GM12864 (cell line): ENCODE measurements at places on chromosomes 12 and 14.

DNA sequence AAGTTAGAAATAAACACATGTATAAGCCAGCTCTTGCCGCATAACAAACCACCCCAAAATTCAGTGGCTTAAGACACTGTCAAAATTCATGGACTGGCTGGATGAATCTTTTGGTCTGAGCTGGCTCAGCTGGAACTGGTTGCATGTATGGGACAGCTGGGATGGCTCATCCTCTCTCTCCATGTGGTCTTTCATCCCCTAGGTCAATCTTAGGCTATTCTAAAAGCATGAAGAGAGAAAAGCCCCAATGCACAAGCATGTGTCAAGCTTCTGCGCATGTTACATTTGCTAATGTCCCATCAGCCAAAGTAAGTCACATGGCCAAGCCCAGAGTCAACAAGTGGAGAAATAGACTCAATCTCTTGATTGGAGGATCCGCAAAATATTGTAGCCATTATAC is 71.0 kb downstream of the DRAM1 start:
- no peak for DNase-seq

DNA sequence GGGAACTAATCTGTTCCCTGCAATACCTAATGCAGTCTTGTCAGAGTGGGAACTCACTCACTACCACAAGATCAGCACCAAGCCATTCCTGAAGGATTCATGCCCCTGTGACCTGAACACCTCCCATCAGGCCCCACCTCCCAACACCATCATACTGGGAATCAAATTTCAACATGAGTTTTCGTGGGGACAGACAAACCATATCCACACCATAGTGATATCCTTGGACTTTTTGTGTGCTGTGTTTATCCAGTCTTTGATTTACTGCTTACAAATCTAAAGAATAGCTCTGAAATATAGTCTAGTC is 243.5 kb downstream of the FBXL14 start:
- no peak for DNase-seq

GRCh38 chr14:33589334-33589733 is 361.5 kb downstream of the EGLN3 start:
- no peak for DNase-seq

- DNase-seq = no peak
These were observed 107.8 kb downstream of the GCH1 start for GRCh38 chr14:54794796-54795195.

DNA sequence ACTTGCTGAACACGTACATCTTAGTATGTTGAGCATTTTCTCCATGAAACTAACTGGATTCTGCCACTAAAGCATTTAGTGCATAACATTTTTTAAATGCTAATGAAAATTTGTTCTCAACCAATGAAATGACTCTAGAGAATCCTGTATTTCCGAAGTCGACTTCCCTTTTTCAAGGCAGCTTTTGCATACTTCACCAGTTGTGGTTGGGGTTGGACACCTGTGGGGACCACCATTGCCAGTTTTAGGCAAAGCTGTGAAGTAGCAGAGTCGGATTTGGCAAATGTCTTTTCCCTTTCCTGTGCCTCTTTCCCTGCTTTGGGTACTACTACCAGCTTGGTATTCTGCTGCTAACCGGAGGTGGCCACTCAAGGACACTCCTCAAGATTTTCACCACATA is 349.2 kb downstream of the BCAT1 start:
- DNase-seq = no peak

DNA sequence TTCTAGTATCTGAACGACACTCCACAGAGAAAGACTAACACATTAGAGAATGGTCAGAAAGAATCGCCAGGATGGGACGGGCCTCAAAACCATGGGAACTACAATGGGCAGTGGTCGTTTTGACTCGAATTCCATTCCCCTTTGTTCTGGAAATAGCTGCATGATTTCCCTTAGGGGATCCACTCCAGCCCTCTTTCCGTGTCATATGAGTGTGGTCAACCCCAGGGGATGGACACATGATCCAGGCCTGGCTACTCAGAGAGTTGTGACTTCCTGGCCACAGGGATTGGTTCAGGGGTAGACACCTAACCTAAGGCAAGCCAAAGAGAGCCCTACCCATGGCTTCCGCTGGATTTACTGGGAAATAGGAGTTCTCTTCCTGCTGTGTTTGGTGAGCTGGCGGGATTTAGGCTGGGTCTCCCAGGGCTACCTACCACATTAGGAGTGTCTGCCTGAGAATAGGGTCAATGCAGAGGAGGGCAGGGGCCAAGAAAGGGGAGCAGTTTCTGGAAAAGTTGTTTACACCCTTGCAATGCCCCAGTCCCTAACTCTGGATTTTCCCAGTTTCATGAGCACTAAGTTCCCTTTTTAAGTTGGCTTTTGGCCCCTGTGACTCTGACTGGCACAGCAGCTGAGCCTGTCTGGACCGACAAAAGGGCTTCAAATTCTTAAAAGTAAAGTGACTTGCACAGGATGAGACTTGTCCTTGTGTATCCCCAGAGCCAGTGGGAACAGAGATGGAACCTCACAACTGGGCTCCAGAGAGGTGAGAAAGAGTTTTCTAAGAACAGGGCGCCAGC is 28.1 kb upstream of the GPATCH2L start:
- no peak for DNase-seq

DNA sequence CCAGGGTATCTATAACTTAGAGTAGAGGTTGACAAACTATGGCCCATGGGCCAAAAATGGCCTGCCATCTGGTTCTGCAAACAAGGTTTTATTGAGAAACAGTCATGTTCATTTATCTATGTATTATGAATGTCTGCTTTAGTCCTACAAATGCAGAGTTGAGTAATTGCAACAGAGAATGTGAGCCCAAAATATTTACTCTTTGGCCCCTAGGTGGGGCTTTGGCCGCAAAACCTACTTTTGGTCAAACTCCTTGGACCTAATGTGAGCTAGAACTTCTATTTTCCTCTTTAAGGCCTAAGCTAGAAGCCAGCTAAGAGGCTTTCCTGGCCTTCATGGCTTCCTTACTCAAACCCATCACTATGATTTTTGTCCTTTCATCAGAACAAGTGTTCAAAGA is 379.1 kb downstream of the NELL2 start:
- DNase-seq = no peak

- DNase-seq = no peak
These were observed 727.3 kb downstream of the NRXN3 start for GRCh38 chr14:78897443-78897842.

DNA sequence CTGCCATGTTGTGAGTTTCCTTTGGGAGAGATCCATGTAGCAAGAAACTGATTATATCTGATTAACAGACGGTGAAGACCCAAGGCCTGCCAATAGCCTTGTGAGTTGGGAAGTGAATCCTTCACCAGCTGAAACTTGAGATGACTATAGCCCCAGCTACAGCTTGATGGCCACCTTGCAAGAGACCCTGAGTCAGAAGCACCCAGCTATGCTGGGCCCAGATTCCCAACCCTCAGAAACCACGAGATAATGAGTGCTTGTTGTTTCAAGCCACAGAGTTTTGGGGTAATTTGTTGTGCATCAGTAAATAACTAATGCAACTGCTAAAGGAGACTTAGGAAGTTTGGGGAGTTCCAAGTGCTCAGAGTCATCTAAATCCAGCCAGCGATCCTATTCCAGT is 80.3 kb downstream of the AVPR1A start:
- no peak for DNase-seq

- no peak for DNase-seq
These were observed 31.0 kb upstream of the NPFF start for GRCh38 chr12:53538209-53538689.

- no peak for DNase-seq
These were observed 64.7 kb upstream of the ESRRB start for GRCh38 chr14:76311079-76311758.

DNA sequence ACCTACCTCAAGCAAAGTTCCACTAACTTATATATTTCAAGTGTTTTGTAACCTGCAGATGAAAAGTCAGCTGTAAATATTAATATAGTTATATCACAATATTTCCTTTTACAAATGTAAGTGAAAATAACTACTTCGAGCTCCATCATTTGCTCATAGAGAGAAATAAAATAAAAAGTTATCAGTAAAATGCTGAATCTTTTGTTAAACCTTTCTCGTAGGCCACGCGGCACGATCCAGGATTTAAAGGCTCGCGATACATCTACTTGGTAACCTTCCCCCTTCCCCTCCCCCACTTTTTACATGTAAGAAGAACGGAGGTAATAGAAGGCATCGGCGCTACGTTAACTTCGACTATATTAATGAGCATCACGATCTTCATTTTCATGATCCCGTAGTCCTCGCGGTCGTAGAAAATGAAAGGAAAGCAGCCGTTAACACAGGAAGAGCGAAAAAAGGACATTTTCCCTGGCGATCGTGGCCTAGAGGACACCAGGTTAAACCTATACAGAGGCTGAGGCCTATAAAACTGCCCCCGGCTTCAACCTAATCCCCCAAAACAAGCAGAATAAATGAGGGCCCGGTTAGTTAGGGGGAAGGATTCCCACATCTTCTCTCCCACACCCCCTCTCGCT is 508 bp downstream of the HNRNPC start:
- no peak for DNase-seq

DNA sequence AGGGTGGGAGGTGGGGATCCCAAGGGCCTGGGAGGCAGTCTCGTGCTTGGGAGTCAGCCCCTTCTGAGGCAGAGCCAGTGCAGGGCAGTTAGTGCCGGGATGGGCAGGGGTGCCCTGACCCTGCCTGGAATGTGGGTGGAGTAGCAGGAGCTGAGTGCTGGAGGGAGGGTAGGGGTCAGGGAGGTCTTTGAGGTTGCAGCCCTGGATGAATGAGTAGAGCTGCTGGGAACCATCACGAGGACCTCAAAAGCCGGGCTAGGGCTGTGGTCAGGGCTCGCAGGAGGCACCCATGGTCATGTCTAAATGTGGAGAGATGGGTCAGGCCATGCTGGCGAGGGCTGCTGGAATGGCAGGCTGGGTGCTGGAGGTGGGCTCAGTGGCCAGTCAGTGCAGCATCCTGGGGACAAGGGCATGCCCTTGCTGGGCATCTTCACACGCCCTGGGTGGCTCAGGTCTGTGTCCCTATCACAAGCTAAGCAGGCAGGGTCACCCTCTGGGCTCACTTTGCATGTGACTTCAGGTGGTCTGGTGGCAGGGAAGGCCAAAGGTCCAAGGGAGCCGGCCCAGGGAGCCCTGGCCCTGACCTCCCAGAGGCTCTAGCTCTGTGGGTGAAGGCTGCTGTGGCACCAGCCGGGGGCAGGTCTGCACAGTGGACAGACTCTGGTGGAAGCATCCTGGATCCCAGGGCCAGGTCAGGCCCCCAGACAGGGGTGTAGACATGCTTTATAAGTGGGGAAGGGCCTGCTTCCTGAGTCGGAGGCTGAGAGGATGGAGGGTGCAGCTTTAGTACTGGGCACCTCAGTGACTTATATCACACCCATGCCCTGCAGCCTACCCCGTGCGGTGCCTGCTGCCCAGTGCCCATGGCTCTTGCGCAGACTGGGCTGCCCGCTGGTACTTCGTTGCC is 24.5 kb downstream of the PAPLN start:
- DNase-seq = no peak

- DNase-seq = no peak
These were observed 17.4 kb downstream of the GALNT4 start for GRCh38 chr12:89507015-89507824.

DNA sequence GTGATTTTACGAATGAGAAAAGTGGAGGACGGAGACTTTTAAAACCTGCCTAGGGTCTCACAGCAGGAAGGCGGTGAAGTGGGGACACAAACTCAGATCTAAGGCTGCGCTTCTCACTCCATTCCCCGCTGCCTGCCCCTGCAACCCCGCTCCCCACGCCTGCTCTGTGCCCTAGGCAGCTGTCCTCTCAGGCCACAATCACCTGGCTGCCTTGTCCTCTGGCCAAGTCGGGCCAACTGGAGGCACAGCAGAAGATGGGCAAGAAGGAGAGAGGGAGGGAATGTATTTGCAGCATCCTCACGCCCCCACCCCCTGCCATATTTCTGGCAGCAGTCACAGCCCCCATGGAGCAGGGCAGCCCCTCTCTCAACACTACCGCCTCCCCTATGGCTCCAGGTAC is 94.9 kb downstream of the CHGA start:
- no peak for DNase-seq

- no peak for DNase-seq
These were observed 11.6 kb upstream of the CCDC85C start for GRCh38 chr14:99615497-99616157.

DNA sequence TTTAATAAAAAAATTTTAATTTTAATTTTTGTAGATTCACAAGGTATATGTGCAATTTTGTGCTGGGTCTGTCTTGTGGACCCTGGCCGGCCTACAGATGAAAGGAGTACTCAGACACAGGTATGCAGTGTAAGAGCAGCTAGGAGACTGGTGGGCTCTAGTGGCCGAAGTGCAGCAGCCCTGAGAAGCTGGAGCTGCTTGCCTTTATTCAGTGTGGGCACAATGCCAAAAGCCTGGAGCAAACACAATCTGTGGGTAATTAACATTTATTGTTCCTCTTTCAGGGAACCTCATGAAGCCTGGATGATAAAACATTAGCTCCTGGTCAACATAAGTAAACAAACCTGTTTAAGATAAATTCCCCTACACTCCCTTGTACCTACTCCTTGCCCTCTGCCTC is 135.7 kb upstream of the SEL1L start:
- no peak for DNase-seq

GRCh38 chr14:104322531-104323366 is 184.4 kb downstream of the KIF26A start:
- DNase-seq = no peak

DNA sequence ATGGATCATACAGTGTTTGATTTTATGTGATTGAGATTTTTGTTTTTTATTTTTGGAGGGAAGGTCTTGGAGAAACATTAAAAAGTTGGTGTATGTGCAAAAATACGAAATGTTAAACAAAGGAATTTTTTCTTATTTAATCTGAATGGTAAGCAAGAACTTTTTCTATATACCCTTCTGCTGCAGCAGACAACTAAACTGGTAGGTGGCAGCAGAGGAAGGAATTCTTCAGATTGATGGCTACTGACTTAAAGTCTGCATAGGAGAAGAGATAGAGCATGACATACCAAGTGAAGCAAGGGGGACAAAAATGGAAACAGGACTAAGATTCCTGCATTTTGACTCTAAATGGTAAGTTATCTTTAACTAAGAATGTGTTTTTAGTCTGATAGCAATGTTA is 42.0 kb upstream of the A2ML1 start:
- no peak for DNase-seq

- DNase-seq = no peak
These were observed 39.4 kb upstream of the FBRSL1 start for GRCh38 chr12:132450418-132451171.

GRCh38 chr14:102485693-102486512 is 23.7 kb downstream of the ANKRD9 start:
- no peak for DNase-seq

DNA sequence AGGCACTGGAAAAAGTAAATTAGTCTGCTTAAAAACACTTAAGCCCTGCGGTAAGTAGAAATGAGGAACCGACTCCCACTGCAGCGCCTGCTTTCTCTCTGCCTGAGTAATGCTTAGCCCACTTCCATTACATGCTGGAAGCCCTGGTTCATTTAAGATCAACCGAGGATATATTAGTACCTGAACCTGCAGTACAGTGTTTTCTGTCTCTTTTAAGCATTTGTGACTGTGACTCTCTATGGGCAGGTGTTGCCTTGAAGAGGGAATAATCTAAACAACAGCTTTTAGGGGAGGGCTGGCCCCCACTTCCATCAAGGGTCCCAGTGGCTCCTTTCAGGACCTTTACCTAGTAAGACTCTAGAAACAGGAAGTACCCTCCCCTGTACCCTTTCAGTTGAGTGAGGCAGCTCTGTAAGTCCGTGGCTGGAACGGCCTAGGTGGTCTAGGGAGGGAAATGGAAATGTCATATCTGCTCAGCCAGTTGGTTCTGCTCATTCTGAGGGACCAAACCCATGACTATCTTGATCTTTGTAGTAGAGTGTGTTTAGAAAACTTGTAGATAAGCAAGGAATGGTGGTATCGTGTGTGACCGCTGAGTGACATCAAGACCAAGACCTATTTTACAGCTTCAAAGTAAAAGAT is 56.2 kb downstream of the FNTB start:
- no peak for DNase-seq
